ENCODE measurements at places on chromosomes 3 and 15.

DNA sequence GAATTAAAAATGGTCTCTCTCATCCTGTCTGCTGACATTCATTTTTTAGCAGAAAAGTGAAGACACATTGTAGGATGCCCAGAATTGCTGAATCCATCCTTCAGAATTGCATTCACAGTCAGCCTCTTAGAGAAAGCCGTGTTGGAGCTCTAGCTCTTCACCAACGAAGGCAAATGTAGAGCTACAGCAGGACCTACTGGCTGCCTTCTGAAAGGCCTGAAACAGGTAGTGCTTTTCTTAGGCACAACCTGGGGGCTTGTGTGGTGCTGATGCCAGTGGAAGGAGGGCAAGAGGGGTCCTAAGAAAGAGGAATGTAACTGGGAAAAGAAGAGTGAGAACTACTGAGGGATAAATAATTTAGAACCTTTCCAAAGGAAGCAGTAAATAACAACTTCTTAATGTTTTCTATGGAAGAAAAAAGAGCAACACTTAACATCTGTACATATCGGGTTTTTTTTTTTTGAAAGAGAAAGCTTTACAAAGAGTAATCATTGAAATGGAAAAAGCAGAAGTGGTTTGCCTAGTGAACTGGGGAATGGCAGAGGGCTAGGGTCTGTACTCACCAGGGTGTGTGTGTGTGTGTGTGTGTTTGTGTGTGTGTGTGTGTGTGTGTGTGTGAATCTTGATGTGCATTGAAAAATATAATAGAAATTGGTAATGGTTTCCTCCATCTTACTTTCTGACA lies 297.8 kb downstream of the SATB1 start:
- no peak for DNase-seq

GRCh38 chr15:86620641-86621349 lies 541.1 kb downstream of the AGBL1 start:
- no peak for DNase-seq

DNA sequence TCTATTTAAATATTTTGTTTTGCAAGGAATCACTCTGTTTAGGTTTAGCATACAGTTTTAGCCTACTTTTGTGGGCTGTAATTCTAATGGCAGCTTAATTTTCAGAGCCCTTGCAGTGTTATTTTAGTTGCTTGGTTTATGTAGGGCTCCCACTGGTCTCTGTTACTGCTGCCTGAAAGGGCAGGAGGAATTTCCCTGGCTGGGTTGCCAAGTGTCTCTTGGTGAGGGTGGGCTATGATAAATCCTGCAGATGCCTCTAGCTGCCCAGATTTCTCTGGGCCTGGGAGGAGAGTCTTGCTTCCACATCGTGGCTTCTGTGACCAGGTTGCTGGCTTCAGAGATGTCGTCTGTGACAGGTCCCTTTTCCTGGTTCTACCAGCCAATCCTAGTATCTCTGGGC lies 36.2 kb downstream of the ILDR1 start:
- DNase-seq = no peak

GRCh38 chr15:64776402-64776786 lies 1.0 kb upstream of the RBPMS2 start:
- DNase-seq = no peak

GRCh38 chr15:62534996-62535395 lies 369.9 kb upstream of the C2CD4B start:
- DNase-seq = no peak

DNA sequence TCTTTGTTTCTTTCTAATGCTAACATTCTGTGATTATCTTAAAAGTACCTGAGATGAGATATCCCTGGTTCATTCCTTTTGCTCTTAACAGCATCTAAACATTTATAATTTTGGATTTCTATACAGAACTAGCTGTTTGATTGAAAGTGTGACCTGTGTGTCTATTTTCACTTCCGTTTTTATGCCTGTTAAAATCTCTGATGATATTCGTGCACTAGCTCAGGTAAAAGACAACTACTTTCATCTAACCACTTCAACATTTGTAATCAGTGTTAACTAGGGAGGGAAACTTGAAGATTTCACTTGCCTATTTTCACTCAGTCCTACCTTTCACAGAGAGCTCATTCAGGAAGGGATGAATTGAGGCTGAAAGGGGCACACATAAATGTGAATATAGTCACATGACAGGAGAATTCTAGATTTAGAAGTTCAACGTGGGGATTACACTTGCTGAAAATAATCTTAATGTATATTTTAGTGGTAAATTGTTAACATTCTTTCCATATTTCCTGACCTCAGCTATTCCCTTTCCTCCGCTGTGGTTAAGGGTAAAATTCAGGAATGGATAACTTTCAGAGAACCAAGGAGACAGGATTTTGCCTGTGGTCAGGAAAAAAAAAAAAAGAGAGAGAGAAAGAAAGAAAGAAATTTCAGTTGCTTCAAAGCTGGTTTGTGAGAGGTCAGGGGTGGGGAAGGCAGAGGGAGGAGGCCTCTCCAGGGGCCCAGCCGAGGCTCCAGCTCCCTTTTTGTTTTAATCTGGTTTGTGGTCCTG lies 159.8 kb upstream of the TSC22D2 start:
- DNase-seq = no peak

- DNase-seq = no peak
Measured at GRCh38 chr3:106714400-106714799, 662.8 kb upstream of the CCDC54 start.

DNA sequence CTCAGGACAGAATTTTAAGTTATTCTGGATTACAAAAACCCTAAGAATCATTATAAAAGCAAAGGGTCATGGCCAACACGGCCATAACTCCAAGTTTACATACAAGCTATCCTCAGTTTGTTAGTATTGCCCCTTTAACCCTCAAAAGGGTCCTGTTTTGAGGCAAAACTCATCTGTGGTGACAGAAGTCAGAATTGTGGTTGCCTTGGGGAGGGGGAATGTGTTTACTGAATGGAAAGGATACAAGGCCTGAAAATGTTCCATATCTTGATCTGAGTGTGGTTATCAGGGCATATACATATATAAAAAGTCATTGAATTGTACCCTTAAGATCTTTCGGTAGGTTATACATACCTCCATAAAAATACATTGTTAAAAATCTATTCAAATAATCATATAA lies 2.1 kb downstream of the SFMBT1 start:
- no peak for DNase-seq

GRCh38 chr3:191105418-191105817 lies 93.6 kb upstream of the OSTN start:
- no peak for DNase-seq

GRCh38 chr3:28326458-28326926 lies 22.0 kb upstream of the ZCWPW2 start:
- no peak for DNase-seq

GRCh38 chr3:54347060-54347459 lies 224.7 kb downstream of the CACNA2D3 start:
- DNase-seq = no peak

GRCh38 chr3:179853176-179853575 lies 183.6 kb downstream of the PEX5L start:
- DNase-seq = no peak

DNA sequence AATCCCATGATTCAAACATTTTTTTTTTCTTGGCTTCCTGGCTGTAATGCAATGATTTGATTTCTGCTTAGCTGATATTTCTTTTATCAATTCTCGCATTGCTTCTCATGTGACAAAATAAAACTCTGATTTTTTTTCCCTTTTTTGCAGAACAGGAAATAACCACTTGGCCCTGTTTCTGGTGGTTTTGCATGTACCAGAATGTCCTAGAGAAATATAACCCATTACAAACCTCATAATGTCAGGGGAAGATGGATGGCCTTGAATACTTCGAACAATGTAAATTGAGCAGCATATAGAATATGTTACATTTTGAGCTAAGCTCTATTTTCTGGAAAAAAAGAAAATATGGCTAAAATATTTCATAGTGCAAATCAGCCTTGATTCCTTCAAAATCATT lies 275.6 kb downstream of the RAP2B start:
- no peak for DNase-seq

GRCh38 chr3:184716622-184717398 lies 4.9 kb upstream of the MAGEF1 start:
- peak; percentile 80 for DNase-seq

GRCh38 chr3:145967043-145967442 lies 193.9 kb downstream of the PLOD2 start:
- no peak for DNase-seq

- DNase-seq = no peak
Measured at GRCh38 chr15:62121273-62122015, 43.6 kb downstream of the C2CD4B start.

GRCh38 chr15:34656005-34656796 lies 72.8 kb upstream of the GOLGA8B start:
- no peak for DNase-seq

GRCh38 chr3:108022256-108023150 lies 68.3 kb downstream of the CD47 start:
- no peak for DNase-seq

- no peak for DNase-seq
Measured at GRCh38 chr3:52121464-52121805, 32.8 kb downstream of the POC1A start.

GRCh38 chr3:109023656-109024254 lies 70.1 kb upstream of the GUCA1C start:
- DNase-seq = no peak

DNA sequence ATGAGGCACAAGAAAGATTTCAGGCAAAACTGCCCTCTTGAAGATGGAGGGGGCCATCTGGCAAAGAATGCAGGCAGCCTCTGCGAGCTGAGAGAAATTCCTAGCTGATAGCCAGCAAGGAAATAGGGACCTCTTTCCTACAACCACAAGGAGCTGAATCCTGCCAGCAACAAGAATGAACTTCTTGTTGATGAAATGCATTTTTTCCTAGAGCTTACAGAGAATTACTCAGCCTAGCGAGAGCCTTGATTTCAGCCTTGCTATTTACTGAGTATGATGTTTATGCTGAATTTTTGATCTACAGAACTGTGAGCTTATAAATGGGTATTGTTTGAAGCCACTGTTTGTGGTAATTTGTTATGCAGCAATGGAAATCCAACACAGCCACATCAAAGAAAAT lies 148.5 kb upstream of the NAALADL2 start:
- DNase-seq = no peak

DNA sequence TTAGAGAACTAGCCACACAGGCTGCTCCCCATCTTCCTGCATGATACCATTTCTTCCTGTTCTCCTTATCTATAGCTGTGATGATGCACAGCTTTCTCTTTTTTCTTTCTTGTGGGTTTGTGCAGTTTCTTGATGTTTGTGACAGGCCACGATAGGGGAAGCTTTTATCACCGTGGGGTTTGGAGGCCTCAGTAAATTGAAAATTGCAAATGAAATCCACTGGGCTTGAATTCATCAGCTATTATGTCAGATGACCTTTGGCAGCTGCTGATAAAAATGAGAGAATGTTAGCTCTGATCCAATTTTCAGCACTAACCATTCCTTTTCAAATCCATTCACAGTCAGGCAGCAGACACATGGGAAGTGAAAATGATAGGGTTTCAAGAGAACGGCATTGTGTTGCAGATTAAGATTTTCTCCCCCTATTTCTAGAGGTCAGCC lies 176.9 kb upstream of the SOX2 start:
- no peak for DNase-seq

GRCh38 chr3:26579116-26579515 lies 43.5 kb upstream of the LRRC3B start:
- no peak for DNase-seq
